ENCODE measurements at places on chromosomes 3 and 15.

- DNase-seq, result no peak
These were observed 6.1 kb upstream of the HOMER2 start for GRCh38 chr15:82958638-82959037.

- no peak for DNase-seq
These were observed 50.4 kb upstream of the ICE2 start for GRCh38 chr15:60529332-60529731.

DNA sequence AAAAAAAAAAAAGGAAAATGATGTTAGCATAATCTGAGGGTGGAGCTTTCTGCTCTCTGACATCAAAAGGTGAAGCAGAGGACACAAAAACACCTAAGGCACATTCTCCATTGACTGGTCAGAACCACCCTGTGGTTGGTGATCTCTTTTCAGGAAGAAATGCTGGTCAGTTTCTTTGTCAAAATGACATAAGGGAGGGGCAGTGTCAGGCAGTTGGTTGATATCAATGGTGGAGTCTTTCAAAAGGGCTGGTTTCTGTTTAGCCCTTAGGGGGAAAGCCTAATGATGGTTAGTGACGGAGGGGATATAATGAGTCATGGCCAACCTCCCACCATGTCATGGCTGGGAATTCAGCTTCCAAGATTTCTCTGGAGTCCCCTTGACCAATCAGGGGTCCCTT is 185.9 kb upstream of the GBE1 start:
- no peak for DNase-seq

GRCh38 chr15:59420986-59421618 is 16.9 kb upstream of the FAM81A start:
- DNase-seq, result no peak

- no peak for DNase-seq
These were observed 44.1 kb downstream of the SENP2 start for GRCh38 chr3:185630182-185630622.

DNA sequence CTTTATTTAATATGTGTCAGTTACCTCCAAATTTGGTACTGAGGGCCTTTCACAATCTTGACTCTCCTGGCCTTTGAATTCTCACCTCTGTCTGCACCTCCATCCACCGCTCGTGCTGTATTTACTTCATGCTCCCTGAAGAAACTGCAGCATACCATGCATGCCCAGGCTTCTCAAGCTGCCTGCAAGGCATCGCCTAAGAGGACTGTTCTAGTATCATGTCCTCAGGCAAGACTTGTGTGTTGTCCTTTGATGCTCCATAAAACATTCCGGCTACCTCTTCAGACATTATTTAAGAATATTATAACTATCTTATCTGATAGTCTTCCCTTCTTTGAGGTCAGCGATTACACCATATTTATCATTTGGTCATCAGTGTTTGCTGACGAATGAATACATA is 682.5 kb downstream of the NR2F2 start:
- no peak for DNase-seq

DNA sequence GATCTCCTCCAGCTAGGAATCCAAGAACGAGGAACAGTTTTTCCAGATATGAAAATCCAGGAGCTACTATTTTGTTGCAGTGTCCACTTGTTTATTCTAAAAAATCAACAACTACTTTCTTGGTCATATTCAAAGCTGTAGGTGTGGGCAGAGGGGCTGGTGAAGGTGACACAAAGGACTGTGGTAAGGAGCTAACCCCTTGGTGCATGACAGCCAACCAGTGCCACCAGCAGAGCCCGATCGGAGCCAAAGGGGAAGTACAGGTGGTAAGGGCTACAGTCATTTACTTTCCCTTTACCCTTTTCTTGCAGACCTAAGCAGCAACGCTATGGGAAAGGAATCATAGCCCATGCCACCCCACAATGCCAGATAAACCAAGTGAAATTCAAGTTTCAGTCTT is 30.7 kb downstream of the PLA1A start:
- no peak for DNase-seq

DNA sequence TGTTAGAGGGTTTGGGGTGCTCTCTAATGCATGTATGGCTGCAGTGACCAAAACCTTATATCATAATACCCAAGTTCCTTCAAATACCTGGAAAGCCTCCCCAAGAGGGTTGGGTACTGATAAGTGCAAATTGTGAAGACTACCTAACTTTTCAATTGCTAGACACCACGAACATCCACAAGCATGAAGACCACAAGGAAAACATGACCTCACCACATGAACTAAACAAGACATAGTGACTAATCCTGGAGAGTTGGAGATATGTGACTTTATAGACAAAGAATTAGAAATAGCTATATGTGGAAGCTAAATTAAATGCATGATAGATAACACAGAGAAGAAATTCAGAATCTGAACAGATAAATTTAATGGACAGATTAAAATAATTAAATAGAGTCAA is 23.9 kb upstream of the AADACL2 start:
- DNase-seq, result no peak

- no peak for DNase-seq
These were observed 18.1 kb downstream of the LNP1 start for GRCh38 chr3:100419406-100419805.

GRCh38 chr3:183962807-183963206 is 54.9 kb downstream of the ABCC5 start:
- DNase-seq, result no peak

DNA sequence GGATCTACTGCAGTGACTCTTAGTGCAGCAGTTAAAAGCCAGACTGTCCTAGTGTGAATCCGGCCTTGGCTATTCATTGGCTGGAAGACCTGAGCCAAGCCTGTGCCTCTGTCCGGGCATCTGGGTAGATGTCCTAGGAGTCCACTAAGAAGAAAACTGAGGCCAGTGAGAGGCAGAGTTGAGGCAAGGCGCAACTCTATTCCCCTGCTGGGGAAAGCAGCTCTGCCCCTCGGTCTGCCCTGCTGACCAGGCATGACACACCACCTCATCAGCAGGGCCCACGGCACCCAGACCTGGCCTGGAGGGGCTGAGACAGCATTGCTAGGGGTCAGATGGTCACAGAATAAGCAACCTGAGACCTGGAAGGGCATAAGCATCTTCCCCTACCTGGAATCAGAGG is 46.7 kb upstream of the ABHD2 start:
- DNase-seq, result no peak

DNA sequence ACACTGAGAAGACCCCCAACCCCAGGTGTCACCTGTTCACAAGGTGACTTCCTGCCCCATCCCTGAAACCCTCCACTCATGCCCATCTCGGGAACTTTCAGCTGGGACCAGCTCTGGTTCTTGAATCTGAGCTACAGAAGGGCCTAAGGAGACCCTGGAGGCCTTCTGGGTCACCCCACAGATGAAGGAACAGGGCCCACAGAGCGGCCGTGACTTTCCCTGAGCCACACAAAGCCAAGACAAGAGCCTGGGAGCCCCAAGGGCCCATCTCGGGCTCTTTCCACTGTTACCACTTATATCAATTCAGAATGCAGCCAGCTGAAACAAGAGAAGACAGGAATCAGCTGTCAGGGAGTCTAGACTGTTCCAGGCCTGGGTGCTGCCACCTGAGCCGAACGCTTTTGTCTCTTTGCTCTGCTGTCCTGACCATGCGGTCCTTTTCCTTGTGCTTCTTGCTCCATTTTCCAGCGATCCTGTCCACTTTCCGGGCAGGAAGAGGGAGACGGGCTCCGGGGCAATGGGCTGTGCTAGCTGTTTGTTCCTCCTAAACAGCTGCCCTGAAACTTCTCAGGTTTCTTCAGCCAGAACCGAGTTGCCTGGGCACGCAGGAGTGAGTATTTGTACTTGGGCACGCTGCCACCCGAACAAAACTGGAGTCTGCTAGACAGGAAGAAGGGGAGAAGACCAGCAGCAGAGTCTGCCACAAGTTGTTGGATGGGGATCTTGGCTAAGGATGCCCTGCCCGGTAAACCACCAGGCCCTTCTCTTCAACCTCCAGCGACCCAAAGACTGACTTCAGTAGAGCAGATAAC is 28.0 kb upstream of the PIGZ start:
- DNase-seq, result no peak

DNA sequence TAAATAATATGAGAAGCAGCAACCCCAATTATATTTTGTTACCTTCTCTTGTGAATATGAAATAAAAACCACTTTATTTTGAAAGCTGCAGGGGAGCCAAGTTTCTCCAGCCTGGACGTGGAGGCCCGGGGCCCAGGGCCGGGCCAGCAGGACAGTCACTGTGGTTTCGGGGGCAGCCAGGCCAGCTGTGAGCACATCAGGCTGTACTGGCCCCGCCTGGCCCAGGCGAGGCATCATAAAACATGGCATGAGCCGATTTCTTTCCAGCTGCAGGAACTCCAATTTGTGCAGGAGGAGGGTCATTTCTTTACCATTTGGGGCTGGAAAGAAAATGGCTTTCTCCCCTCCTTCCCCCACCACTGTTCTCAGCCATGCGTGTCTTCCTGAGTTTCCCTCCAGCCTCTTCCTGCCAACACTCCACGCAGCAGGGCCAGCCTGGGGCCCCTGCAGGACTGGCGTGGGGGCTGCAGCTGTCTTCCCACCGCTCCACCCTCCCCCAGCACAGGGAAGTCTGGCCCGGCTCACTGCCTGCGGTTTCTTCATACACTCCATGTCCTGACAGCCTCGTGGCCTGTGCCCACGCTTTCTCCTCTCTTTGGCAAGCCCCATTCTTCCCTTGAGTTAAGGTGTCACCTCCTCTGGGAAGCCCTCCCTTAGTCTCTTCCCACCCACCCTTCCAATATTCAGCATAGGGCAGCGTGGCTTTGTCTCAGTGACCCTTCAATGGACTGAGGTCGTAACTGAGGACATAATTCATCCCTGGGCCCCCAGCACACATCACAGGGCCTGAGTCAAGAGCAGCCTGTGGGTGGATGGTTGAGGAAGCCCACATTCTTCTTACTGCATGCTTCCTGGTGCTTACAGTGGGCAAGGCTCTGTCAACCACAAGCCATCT is 135.8 kb downstream of the CHSY1 start:
- no peak for DNase-seq

- no peak for DNase-seq
These were observed 169.7 kb upstream of the NR2F2 start for GRCh38 chr15:96160800-96161199.

GRCh38 chr3:141312354-141313092 is 55.8 kb upstream of the ZBTB38 start:
- DNase-seq, result peak; percentile 38

- DNase-seq, result peak; percentile 70
These were observed 32.2 kb upstream of the FMN1 start for GRCh38 chr15:33226559-33227181.

DNA sequence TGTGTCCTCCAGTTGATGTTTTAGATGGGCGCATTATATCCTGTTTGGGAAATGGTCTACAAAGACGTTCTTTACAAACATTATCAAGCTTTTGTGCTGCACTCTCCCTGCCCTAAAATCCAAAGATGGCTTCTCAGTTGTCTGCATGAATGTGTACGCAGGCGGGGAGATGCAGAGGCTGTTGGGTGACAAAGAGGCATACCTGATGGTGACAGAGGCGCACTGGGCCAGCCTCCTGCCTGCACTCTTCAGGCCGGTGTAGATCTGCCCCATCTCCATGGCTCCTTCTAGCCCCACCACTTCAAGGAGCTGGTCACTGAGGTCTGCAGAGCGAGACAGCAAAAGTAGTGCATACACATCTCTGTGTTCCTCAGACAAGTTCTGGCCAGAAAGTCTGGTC is 55.8 kb upstream of the ETV5 start:
- DNase-seq, result no peak

DNA sequence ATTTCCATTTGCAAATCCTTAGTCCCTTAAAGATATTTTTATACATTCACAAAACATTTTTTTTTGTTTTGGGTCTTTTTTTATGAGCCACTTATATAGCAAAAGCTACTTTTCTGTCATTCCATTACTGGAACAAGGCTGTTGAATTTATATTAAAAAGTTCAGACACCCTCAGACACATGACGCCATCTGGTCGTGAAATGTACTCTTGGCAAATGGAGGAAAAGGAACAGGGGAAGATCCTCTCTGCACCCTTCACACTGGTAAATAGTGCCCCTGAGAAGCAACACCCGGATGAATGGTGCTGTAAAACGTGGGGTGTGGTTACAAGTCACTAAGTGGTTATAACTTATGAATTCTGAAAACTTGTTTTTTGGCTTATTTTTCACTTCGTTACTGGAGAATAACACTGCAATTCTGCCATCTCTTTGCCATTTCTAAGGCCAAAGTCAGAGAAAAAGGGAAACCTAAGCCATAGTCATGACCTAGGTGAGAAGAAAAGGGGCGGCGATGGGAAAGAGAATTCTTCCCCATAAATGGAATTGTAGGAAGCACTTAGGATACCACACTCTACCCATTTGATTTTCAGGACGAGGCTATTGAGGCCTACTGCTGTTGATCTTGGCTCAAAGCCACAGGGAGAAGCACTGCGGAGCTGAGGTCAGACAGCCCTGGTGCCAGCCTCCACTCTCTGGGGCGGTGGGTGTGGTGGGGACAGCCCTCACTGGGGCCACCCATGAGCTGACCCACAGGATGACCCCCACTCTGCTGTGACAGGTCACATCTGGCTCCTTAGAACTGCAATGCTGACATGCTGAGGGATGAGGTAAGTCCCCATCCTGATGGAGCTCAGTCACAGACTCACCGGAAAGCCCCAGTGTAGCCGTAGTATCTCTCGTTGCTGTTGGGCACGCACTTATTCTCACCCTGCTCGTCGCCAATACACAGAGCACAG is 21.9 kb downstream of the LTF start:
- peak; percentile 71 for DNase-seq

DNA sequence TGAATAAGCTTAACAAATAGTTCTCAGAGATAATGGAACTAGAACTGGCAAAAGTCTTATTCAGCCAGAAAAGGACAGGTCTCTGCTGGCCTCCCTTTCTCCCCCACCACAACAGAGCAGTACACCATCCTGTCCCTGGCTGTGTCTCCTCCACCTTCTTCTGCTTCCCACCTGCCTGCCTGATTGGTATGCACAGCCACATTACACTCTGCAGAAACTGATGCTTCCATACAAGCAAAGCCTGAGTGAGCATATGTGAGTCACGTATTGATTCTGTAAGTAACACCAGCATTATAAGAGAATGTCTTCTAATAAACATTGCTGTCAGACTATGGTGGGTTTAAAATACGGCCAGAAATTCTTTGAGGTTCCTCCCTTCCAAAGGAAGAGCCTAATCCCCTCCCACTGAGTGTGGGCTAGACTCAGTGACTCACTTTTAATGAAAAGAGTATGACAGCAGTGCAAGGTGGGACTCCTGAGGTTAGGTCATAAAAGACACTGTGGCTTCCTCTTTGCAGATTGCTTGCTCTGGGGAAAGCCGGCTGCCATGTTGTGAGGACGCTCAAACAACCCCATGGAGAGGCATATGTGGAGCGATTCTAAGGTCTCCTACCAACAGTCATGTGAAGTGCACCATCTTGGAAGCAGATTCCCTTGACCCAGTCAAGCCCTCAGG is 44.4 kb downstream of the ANXA2 start:
- no peak for DNase-seq

GRCh38 chr3:122247087-122247824 is 63.8 kb downstream of the CASR start:
- no peak for DNase-seq

GRCh38 chr3:171122240-171122639 is 95.7 kb upstream of the SLC2A2 start:
- DNase-seq, result no peak

- no peak for DNase-seq
These were observed 114.4 kb downstream of the TPRA1 start for GRCh38 chr3:127475975-127476705.
